Retina (tissue), 1 donor: ENCODE measurements at places on chromosomes 12 and 14.

DNA sequence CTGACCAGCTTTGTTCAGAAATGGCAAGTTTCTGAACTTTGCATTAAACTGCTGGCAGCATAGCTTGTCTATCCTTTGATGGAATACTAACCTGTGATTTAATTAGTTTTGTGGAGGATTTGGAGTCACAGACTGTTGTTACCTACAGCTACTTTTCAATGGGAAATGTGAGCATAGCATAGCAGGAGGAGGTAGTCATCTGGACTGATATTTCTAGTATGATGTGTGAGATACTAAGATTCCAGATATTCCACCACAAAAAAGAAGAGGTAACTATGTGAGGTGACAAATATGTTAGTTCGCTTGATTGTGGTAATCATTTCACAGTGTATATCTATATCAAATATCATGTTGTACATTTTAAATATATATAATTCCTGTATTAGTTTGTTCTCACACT is 833.0 kb downstream of the SLC6A15 start:
- DNase-seq, result no peak

- peak; percentile 86 for DNase-seq
Observed at GRCh38 chr14:60648934-60649874, at the start of gene SIX1. TSS of gene SIX1 (minus strand) at chr14:60649477. CDS start at chr14:60649189, 288 bp downstream.

GRCh38 chr14:50812856-50813543 is 18.0 kb downstream of the NIN start:
- no peak for DNase-seq

GRCh38 chr12:93571925-93572711 is at the start of gene SOCS2:
TSS of gene SOCS2 (plus strand) at chr12:93572675. CDS start at chr12:93572898, 223 bp downstream.
- peak; percentile 76 for DNase-seq

GRCh38 chr12:76266797-76267196 is 81.4 kb downstream of the BBS10 start:
- DNase-seq, result no peak

DNA sequence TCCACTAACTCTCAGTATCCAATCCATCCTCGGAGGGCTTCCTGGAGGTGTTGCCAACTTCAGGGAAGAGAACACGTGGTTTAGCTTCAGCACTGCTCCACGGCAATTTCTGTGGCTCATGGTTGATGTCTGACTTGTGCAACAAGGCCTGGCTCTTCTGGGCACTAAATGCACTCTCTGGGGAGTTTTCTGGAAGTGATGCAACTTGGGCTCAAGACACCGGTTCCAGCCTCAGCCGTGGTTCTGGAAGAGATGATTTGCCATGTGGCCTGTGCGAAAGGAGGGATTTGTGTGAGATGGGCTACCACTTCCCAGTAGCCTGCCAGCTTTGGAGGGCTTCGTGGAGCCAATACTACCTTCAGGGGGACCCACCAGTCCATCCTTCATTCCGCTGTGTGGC is 118.6 kb upstream of the RTL1 start:
- no peak for DNase-seq

DNA sequence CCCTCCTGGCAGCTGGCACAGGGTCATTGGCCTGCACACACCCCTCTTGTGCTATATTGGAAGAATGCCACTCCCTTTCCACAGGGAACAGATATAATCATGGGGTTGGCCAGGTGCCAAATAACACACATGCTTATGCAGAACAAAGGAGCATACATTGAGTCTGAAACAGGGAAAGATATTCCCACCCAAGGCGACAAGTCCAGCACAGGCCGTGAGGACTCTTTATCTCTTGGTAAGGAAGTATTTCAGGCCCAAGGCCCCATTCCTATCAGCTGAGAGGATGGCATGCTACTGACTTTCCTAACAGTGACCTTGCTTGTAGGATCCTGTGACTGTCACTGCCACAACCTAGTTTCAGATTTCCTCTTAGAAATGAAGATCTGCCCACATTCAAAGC is 59.0 kb upstream of the STXBP6 start:
- no peak for DNase-seq

- DNase-seq, result peak; percentile 60
Observed at GRCh38 chr14:37592482-37593408, 2.3 kb downstream of the FOXA1 start.

GRCh38 chr12:51593539-51593938 is 2.5 kb downstream of the SCN8A start:
- DNase-seq, result peak; percentile 38

DNA sequence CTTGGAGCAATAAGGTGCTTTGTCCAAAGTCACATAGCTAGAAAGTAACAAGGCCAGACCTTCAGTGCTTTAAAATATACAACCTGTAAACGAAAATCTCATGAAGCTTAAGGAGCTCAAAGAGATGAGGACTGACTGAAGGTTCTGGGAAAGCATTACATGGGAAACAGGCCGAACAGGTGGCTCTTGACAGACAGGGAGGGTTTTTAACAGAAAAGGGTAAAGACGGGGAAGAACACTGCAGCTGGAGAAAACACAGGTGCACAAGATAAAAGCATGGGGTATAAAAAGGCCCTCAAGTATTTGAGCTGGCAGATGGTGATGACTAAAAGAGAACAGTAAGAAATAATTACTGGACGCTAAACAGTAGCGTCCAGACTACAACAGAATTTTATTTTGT is 257.2 kb downstream of the NELL2 start:
- DNase-seq, result no peak

- no peak for DNase-seq
Observed at GRCh38 chr12:116502141-116502725, 56.9 kb upstream of the MAP1LC3B2 start.

DNA sequence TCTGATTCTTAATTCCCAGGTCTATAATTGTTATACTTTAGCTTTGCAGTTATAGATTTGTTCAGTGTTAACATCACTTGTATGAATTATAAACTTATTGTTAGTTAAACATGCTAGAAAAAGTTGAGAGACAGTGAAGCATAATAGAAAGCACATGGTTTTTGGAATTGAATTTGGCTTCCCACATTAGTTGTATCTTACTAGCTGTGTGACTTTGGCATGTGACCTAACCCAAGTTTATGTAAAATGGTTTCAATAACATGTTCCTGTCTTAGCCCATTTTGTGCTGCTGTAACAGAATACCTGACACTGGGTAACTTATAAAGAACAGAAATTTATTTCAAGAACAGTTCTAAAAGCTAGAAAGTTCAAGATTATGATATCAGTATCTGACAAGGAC is 146.3 kb downstream of the PDE3A start:
- DNase-seq, result no peak
